ENCODE measurements at places on chromosomes 1 and 21.

GRCh38 chr1:231233735-231234417 is 7.1 kb upstream of the GNPAT start:
- DNase-seq: no peak

DNA sequence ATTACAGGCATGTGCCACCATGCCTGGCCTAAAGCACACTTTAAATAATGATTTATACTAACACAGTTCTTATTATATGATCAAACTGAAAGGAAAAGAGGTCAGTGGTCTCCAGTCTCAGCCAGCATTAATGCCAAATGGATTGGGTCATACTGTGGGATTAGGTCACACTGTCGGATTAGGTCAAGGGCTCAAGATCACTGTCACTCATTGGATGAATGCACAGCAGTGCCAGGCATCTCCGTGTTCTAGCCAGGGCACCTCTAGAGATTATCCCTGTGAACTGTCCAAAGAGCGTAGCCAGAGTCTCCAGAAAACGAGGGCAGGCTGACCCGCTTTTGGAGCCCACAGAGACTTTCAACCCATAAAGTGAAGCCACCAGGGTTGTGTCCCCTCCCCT is 70.9 kb downstream of the KCNN3 start:
- no peak for DNase-seq

GRCh38 chr1:15483971-15484370 is 8.1 kb downstream of the CELA2B start:
- DNase-seq: no peak

GRCh38 chr1:174391716-174392115 is 56.0 kb upstream of the GPR52 start:
- no peak for DNase-seq

- no peak for DNase-seq
Observed at GRCh38 chr1:162873671-162874666, 13.0 kb upstream of the CCDC190 start.

DNA sequence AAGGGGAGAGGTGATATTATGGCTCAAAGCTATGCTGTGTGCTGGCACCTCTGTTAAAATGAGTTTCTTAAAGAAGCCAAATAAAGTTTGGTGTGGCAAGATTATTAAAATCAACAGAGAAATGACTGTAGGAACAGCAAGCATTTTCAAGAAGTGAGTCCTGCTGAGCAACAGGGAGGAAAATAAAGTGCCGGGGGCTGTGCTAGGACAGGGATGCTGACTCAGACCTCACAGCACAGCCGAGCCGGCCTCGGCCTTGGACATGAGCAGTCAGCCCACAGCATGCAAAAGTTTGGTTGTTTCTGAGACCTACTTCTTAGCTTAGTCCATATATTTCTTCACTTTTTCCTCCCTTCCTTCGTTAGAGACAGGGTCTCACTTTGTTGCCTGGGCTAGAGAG is 19.2 kb downstream of the CNIH3 start:
- DNase-seq: no peak

DNA sequence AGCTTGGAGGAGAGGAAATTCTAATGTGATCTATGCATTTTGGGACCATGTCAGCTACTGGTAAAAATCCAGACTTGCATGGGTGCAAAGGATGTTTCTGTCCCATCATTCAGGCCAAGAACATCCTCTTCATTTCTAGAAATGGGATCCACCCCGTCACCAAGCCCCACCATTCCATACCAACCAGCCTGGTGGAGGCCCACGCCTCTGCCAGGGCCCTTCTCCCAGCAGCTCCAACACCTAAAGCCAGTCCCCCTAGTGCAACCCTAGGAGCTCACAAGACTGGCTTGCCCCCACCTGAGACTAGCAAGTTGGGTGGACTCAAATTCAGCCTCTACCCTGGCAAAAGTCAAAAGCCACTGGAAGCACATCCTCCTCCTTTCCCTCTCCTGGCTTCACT is 1.9 kb downstream of the ARHGEF11 start:
- DNase-seq: no peak

DNA sequence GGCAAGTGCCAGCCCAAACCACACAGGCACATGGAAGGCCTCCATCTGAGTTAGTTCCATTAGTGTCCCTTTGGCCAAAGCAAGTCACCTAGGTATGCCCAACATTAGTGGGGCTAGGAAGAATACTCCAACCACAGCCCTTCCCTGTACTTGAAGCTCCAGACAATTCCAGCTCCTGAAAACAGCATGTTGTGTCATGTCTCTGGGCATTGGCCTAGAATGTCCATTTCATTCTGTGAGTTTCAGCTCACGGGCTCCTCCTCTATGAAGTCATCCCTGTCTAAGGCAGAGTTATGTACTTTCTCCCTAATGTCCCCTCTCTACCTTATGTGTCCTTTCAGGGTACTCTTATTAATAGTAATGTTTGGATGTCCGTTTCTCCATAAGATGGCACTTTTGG is 96.5 kb upstream of the SPATA6 start:
- DNase-seq: no peak

DNA sequence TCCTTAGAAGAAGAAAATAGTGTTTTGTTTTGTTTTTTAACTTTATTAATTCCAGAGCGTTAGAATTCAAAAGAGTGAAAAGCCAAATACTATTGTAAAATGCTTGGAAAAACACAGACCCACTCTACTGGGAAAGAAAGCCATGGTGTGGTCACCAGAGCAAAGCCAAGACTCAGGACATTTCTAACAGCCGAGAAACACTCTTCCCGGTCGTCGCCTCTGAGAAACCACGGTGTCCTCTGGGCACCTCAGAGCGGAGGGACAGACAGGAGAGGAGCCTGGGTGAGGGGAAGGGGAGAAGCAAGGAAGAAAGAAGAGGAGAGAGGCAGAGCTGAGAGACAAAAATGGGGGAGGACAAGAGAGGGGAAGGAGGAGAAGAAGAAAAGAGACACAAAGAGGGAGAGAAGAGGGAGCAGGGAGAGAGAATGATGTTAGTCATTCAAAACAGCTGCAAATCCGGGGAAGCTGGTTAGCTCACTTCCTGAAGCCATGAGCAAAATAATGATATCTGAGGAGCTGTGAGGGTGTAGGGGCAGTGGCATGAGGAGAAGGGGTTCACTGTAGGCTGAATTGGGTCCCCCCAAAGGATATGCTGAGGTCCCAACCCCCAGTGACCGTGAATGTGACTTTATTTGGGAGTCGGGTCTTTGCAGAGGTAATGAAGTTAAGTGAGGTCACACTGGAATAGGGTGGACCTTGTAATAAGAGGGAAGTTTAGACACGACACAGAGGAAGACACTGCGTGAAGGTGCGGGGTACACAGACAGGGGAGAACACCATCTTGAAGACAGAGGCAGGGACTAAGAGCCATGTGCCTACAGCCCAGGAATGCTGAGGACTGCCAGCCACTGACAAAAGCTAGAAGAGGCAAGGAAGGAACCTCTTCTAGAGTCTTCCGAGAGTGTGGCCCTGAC is 58.2 kb upstream of the DMRTB1 start:
- no peak for DNase-seq

DNA sequence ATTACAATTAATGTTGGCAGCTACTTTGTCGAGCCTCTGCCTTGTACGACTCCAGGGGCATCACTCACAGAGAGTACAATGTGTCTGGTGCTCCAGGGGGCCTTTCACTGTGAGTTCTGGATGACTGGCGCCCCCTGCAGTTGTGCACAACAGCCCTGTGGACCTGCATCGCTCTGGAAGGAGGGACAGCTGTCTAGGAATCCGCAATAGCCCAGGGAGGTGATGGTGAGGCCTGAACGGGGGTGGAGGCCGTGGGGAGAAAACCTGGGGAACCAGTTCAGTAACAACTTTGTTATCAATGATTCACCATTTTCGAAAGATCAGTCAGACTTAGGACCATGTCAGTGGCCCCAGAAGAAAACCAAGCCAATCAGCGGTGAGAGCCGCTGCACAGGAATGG is 189.1 kb downstream of the KAZN start:
- no peak for DNase-seq

DNA sequence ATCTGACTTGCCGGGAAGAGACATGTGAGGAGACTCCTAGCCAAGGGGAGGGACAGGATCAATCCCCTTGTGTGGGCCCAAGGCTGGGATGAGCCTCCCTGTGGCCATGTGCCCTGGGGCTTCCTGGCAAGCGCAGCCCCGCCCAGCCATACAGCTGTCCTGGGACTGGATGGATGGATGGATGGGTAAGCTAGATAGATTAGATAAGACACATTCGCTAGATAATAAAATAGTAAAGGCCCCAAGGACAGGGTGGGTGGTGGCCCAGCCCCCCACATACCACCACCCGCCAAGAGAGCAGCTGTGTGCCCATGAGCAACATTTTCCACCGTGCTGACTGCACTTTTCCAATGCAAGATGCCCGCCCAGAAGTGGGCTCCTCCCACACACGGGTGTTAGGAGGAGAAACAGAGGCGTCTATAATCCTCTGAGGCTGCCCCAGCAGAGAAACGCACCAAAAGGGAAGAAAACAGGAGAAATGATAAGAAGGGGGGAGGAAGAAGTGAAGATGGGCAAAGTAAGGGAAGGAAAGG is 25.1 kb downstream of the ZBTB17 start:
- peak; percentile 58 for DNase-seq

DNA sequence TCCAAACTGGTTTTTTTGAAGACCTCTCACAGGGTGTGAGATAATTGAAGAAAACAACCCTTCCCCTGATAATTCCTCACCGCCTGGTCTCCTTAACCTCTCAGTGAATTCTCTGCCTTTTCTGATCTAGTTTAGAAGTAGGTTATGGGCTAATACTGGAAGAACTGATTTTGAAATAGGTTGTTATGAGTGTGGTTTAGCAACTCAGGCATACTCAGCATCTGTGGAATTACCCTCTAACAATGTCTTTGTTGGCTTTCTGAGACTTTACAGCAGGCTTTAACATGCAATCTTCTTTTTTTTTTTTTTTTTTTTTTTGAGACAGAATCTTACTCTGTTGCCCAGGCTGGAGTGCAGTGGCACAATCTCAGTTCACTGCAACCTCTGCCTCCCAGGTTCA is 10.3 kb upstream of the PLD5 start:
- DNase-seq: no peak

GRCh38 chr1:62437273-62437940 is 558 bp downstream of the USP1 start:
- no peak for DNase-seq

- no peak for DNase-seq
Observed at GRCh38 chr1:171250263-171250662, 2.0 kb downstream of the FMO1 start.

- DNase-seq: no peak
Observed at GRCh38 chr1:17657436-17657835, 97.7 kb upstream of the ACTL8 start.

All from omental fat pad (tissue), 4 donors.